ENCODE measurements at places on chromosomes 5 and 9. TPM values are rescaled to one million over a fixed set of nuclear protein-coding genes. Genes with fewer than 3 reads are reported as not detected.

Gene CARTPT
- total RNA-seq: not detected

Gene CATSPER3
- total RNA-seq: 0.32 TPM

Gene CER1
- total RNA-seq: 0.31 TPM

Gene COL27A1
- total RNA-seq: 4.1 TPM

Gene SLC25A48
- total RNA-seq: 0.64 TPM

Gene CDK7
- 47.3 TPM for total RNA-seq

Gene GALNT10
- 3.3 TPM for total RNA-seq

Gene SLC4A9
- 0.42 TPM for total RNA-seq

Gene SHISAL2B
- total RNA-seq: not detected

Gene ANKRD34B
- 0.04 TPM for total RNA-seq
